Type B pancreatic cell (in vitro differentiated cells): ENCODE measurements at places on chromosomes 6 and 20.

- DNase-seq, result no peak
Measured at GRCh38 chr6:11393713-11394627, 143.6 kb upstream of the TMEM170B start.

GRCh38 chr6:148404456-148405054 is 61.9 kb downstream of the SASH1 start:
- no peak for DNase-seq

GRCh38 chr20:20366876-20367574 is 879 bp upstream of the INSM1 start:
- no peak for DNase-seq

DNA sequence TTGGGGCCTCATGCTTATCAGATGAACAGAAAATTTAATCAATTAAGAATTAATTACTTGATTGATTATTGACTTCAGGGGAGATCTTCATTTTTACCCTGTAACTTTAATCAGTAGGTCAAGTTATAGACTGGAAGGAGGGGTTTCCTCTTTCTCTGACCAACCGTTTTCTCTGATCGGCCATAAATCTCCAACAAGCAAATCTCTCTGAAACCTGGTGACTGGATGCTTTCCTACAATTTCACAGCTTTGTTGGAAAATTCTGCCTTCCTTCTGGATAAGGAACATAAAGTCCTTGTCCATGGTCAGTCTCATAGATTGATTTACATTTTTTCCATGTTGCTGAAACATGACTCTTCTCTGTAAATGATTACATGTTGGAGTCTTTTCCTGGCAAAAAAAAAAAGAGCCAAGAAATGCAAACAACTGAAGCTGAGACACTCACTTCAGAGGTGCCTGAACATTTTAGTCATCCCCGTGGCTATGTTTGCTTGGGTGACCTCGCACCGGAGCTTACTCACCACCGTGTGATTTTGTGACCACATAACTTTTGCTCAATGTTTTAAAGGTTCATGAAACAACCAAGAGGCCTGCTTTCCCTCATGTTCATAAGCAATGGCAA is 31.0 kb downstream of the IRF4 start:
- DNase-seq, result no peak

DNA sequence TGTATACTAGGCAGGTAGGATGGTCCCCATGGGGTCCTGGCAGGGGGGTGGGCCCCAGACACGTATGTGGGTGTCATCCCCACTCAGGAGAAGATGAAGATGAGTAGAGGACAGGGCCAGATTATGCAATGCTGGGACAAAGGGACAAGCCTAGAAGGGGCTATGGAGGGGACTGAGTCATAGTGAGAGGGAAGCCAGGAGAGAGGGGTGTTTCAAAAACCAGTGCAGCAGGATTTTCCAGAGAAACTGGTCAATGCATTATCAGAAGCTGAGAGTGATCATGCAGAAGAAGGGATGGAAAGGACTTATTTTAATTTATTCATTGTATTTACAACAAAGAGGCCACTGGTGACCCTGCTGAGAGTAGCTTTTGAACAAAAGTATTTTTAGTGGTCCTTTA is 74.0 kb downstream of the PPP1R3G start:
- DNase-seq, result no peak
